Activated naive CD8-positive, alpha-beta T cell treated with anti-CD3 and anti-CD28 coated beads, Interleukin-2, amount 50 U/mL, for 24 hours (primary cell): ENCODE measurements at places on chromosomes 5 and 9.
A peak's percentile ranks its signal among the peaks of the same experiment; 100 is the strongest.

DNA sequence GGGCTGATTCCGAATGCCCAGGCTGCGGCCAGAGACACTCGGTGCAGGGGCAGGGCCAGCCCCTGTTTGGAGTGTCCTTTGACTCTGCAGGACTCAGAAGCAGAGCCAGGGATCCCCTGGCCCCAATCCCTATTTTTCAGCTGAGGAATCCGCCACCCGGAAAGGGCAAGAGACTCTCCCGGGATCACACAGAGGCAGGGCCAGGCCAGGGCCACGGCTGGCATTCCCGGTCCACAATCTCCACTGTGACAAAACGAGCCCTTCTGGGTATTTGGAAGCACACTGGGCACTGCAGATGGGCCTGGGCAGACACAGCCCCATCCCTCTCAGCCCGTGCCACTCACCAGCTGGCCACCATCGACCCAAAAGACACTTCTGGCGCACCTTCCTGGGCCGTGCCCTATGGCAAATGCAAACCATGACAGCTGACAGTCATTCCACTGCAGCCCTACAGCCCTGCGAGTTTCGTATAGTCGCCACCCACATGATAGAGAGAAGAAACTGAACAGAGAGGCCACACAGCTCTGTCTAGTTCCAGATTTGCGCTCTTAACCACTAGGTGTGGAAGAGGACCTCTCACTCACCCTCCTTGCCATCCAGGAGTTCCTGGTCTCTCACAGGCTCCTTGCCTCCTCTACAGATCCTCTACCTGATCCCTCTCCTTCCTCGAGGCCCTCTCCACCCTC lies 13.3 kb downstream of the NR5A1 start:
- no peaks in the 10 kb centered on the region for H3K36me3 ChIP-seq
- peaks cover 19% of the 10 kb centered on the region for H3K4me1 ChIP-seq
- H3K27ac ChIP-seq: no peak overlapping the region
- no peaks in the 10 kb centered on the region for H3K27me3 ChIP-seq
- H3K4me3 ChIP-seq: no peak overlapping the region

- no peak for DNase-seq
- peaks cover 2% of the 10 kb centered on the region for H3K36me3 ChIP-seq
- H3K4me1 ChIP-seq: peaks cover 12% of the 10 kb centered on the region
- no peak overlapping the region for H3K4me3 ChIP-seq
- no peaks in the 10 kb centered on the region for H3K27me3 ChIP-seq
- no peak overlapping the region for H3K27ac ChIP-seq
These were observed 73.4 kb downstream of the HABP4 start for GRCh38 chr9:96523374-96523773.

DNA sequence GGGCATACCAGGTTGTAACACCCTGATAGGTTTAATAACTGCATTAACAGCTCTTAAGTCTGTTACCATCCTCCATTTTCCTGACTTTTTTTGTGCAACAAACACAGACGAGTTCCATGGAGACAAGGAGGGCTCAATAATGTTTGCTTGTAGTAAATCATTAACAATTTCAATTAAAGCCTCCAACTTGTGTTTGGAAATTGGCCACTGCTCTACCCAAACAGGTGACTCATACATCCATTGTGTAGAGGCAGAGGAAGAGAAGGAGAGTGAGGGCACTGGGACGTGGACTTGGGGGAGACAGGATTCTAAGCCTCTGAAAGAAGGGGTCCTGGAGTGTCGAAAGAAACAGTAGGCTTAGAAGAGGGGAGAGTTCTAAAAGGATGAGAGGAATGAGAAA lies 213.6 kb upstream of the KCNN2 start:
- H3K36me3 ChIP-seq: no peaks in the 10 kb centered on the region
- no peaks in the 10 kb centered on the region for H3K4me1 ChIP-seq
- no peak overlapping the region for H3K4me3 ChIP-seq
- H3K27ac ChIP-seq: no peak overlapping the region
- no peaks in the 10 kb centered on the region for H3K27me3 ChIP-seq

DNA sequence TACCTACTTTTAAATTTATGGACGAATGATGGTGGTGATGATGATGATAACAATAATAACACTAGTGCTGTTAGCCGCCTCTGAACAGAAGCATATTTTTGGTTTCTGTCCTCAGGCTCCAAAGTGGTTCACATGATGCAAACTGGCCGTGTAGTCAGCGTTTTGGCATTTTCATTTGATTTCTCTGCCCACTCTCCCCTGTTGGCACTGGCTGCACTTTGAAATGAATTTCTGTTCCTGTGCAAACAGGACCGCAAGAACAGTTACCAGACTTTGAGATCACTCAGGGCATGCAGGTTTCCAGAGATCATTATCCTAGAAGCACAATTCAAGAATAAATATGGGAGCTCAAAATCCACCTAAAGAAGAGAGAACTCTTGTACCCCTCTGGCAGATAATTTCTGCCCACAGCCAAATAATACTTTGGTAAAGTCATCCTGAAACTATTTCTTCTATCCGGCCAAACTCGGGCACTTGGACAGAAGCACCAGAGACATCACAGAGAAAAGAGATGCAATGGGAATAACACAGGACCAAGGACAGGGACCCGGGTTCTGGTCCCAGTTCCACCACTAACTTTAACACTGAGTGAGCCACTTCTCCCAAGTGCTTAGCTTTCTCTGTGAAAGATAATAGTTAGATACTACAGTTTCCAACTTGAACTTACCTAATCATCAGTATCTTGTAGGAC lies 201.7 kb upstream of the PTGER4 start:
- peaks cover 61% of the 10 kb centered on the region for H3K4me1 ChIP-seq
- H3K4me3 ChIP-seq: no peak overlapping the region
- H3K27me3 ChIP-seq: no peaks in the 10 kb centered on the region
- H3K36me3 ChIP-seq: no peaks in the 10 kb centered on the region
- no peak for DNase-seq

- H3K27ac ChIP-seq: no peak overlapping the region
- DNase-seq: no peak
- no peaks in the 10 kb centered on the region for H3K36me3 ChIP-seq
- H3K4me3 ChIP-seq: no peak overlapping the region
- H3K4me1 ChIP-seq: no peaks in the 10 kb centered on the region
These were observed 467.6 kb upstream of the ZNF608 start for GRCh38 chr5:125214080-125214479.

- H3K4me3 ChIP-seq: no peak overlapping the region
- H3K27ac ChIP-seq: no peak overlapping the region
- peaks cover 24% of the 10 kb centered on the region for H3K4me1 ChIP-seq
- no peaks in the 10 kb centered on the region for H3K27me3 ChIP-seq
These were observed 140.8 kb upstream of the OTULINL start for GRCh38 chr5:14440582-14441431.

DNA sequence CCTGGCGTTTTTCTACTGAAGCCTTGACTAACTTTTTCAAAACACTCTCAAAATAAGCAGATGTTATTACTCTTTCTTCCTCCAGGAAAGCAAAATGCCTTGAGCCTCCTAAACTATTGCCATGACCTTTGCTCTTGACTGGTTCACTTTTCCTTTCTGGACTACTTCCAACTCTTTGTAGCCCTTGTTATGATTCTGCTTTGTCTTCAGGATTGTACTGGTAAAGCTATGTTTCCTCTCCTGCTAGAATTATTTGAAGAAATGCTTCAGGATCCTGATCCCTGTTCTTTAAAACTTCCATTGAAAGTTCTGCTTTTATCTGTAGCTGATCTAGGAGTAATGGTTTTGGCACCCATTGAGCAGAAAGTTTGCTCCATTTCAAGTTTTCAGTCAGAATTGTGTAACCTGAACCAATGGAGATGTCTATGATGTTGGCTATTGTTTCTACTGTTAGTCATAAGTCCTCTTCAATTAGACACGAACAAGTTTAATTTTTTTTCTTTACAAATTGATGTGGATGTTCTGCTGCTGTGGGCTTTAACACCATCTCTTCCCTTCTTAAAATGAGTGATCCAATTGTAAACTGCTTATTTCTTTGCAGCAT lies 1356.4 kb downstream of the EFNA5 start:
- no peaks in the 10 kb centered on the region for H3K36me3 ChIP-seq
- no peaks in the 10 kb centered on the region for H3K27me3 ChIP-seq
- no peak overlapping the region for H3K4me3 ChIP-seq
- no peaks in the 10 kb centered on the region for H3K4me1 ChIP-seq
- no peak overlapping the region for H3K27ac ChIP-seq
- DNase-seq: no peak

GRCh38 chr5:122076050-122076461 lies 2.0 kb downstream of the LOX start:
- no peak for DNase-seq
- no peak overlapping the region for H3K27ac ChIP-seq
- H3K27me3 ChIP-seq: peaks cover 51% of the 10 kb centered on the region
- no peaks in the 10 kb centered on the region for H3K36me3 ChIP-seq
- no peak overlapping the region for H3K4me3 ChIP-seq
- peaks cover 18% of the 10 kb centered on the region for H3K4me1 ChIP-seq

DNA sequence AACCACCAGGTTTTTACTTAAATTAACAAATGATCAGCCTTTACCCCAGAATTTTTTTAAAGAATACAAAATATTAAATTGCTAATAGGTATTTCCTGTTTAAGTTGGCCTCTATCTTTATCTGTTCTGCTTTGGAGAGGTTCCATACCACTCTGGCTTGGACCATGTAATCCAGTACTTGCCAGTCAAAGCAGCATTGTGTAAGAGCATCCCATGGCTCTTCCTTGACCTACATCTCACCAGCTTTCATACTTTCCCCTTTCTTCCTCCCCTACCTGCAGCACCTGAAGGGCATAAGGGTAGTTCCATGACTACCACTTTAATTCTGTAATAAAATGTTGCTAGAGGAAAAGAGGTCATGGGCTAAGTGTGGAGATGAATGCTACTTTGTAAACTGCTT lies 140.8 kb upstream of the MTAP start:
- H3K4me3 ChIP-seq: no peak overlapping the region
- no peak for DNase-seq
- no peaks in the 10 kb centered on the region for H3K36me3 ChIP-seq
- H3K27me3 ChIP-seq: peaks cover 2% of the 10 kb centered on the region
- peaks cover 3% of the 10 kb centered on the region for H3K4me1 ChIP-seq

DNA sequence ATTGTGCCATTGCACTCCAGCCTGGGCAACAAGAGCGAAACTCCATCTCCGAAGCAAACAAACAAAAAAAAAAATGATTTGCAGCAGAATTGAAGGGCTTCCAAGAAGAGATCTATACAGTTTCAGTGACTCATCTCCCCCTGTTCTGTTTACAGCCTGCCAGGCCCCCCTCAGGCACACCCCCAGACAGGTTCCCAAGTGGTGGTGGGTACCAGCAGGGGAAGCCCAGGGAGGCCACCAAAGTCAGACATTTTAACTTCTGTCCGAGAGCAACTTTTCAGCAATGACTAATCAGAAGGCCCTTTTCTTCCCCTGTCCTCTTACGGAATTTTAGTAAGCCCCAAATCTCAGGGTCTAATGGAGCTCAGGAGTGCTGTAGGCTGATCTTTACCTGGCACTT lies 98.7 kb downstream of the PAX5 start:
- H3K27ac ChIP-seq: no peak overlapping the region
- peaks cover 6% of the 10 kb centered on the region for H3K36me3 ChIP-seq
- peaks cover 12% of the 10 kb centered on the region for H3K4me1 ChIP-seq
- H3K4me3 ChIP-seq: no peak overlapping the region

GRCh38 chr5:159181152-159181551 lies 28.2 kb downstream of the RNF145 start:
- peaks cover 94% of the 10 kb centered on the region for H3K4me1 ChIP-seq
- H3K4me3 ChIP-seq: peak overlapping the region; percentile 62
- no peak for DNase-seq
- H3K27me3 ChIP-seq: no peaks in the 10 kb centered on the region

DNA sequence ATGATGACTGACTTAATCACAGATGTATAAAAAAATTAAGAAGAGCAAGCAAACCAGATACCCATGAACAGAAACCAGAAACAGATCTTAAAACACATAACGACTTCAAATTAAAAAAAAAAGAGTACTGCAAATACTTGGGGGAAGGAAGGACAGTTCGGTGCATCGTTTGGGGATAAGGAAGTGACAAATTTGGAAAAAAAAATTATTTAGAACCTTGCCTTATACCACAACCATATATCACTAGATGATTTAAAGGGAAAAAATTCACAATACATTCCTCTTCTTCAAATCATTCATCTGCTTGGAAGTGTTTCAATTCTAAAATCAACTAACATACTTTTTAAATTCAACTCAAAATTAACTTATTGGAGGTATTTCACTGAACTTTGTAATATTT lies 1038.6 kb upstream of the DMAC1 start:
- no peaks in the 10 kb centered on the region for H3K4me1 ChIP-seq
- no peaks in the 10 kb centered on the region for H3K36me3 ChIP-seq
- DNase-seq: no peak
- H3K4me3 ChIP-seq: no peak overlapping the region
- no peak overlapping the region for H3K27ac ChIP-seq

DNA sequence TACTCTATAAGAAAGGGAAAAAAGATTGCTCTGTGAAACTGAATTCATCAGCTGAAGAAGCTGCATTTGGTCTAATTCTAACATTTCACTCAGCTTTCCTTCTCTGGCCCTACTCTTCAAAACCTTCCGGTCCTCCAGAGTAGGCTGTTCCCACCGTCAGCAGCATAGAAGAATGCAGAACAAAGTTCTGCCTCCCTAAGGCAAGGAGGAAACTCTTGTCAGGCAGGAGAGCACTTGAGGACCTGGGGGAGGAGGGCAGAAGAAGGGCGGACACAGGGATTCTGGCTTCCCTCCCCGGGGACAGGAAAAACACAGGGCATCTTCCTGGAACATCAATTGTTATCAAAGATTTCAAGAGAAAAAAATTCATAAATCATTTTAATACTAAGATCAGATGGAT lies 69.2 kb upstream of the SHB start:
- H3K4me3 ChIP-seq: no peak overlapping the region
- no peak overlapping the region for H3K27ac ChIP-seq
- no peaks in the 10 kb centered on the region for H3K36me3 ChIP-seq
- no peak for DNase-seq
- no peaks in the 10 kb centered on the region for H3K4me1 ChIP-seq

DNA sequence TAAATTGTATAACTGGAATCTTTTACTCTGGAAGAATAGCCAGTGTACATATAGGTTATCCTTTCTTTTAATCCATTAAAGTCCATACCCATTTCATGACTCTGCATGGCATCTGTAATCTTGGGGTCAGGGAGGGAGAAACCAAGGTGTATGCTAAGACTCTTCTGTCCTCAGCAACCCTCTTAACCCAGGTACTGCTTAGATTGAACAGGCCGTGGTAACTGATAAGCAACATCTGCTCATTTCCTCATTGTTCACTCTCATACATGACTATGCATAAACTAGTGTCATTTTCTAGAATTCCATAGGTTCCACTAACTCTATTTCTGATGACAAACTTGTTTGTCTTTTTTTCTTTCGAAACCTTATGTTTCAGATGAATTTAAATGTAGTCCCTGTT lies 69.3 kb upstream of the IFNE start:
- peaks cover 9% of the 10 kb centered on the region for H3K27me3 ChIP-seq
- no peak overlapping the region for H3K4me3 ChIP-seq
- peaks cover 34% of the 10 kb centered on the region for H3K4me1 ChIP-seq
- no peak overlapping the region for H3K27ac ChIP-seq
- DNase-seq: no peak

DNA sequence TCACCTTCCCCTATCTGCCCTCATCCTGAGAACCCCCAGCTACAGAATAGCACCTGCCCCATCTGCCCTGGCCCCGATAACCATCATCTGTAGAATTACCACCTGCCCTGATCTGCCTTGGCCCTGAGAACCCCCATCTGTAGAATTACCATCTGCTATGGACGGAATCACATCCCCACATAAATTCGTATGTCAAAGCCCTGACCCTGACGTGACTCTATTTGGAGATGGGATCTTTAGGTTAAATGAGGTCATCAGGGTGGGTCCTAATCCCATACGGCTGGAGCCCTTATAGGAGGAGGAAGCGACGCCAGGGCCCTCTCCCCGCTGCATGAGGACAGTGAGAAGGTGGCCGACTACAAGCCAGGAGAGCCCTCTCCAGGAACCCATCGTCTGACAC lies 32.6 kb downstream of the SARDH start:
- no peak for DNase-seq
- H3K4me1 ChIP-seq: peaks cover 39% of the 10 kb centered on the region
- no peak overlapping the region for H3K4me3 ChIP-seq
- no peak overlapping the region for H3K27ac ChIP-seq
